ENCODE measurements at places on chromosomes 12 and 14. TPM values are rescaled to one million over a fixed set of nuclear protein-coding genes. Genes with fewer than 3 reads are reported as not detected.

- H3K27me3 ChIP-seq, result no peaks in the 10 kb centered on the region
- H3K36me3 ChIP-seq, result no peaks in the 10 kb centered on the region
- H3K27ac ChIP-seq, result no peak overlapping the region
- no peak for DNase-seq
- H3K4me3 ChIP-seq, result no peak overlapping the region
These were observed 69.3 kb upstream of the ADAMTS20 start for GRCh38 chr12:43621262-43621661.

DNA sequence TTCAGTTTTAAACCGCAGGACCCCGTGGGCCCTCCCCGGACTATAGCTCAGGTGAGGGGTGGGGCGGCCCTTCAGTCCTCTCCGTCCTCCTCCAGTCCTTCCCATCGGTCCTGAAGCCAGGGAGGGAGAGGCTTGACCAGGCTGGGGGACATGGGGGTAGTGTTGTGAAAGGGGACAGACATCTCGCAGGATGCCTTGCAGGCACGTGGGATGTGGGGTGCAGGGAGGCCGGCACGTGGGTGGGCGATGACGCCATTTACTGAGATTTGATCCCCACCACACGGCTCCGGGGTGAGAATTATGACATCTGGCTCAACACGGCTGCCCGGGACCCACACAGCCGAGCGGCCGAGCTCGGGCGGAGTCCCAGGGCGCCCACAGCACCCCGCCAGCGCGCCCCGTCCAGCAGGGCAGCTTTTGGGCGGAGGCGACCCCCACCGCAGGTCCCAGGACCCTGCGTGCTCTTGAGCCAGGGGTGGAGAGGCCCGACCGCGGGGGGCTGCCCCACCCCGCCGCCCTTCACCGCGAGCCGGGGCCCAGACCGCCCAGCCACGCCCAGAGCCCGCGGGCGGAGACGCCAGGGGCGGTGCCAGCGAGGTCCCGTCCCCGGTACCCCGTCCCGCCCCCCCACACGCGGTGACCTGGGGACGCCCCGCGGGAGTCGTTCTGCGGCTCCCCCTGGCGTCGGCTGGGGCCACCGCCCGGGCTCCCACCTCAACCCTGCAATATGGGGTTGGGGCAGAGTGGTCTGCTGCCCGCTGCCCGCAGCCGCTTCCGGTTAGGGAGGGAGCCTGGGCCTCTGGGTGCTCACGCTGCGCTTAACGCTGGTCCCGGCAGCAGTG lies 3.3 kb upstream of the EXOC3L4 start:
- peak overlapping the region; percentile 63 for H3K4me3 ChIP-seq
- no peak for DNase-seq
- peaks cover 3% of the 10 kb centered on the region for H3K4me1 ChIP-seq
- H3K27me3 ChIP-seq, result no peaks in the 10 kb centered on the region

DNA sequence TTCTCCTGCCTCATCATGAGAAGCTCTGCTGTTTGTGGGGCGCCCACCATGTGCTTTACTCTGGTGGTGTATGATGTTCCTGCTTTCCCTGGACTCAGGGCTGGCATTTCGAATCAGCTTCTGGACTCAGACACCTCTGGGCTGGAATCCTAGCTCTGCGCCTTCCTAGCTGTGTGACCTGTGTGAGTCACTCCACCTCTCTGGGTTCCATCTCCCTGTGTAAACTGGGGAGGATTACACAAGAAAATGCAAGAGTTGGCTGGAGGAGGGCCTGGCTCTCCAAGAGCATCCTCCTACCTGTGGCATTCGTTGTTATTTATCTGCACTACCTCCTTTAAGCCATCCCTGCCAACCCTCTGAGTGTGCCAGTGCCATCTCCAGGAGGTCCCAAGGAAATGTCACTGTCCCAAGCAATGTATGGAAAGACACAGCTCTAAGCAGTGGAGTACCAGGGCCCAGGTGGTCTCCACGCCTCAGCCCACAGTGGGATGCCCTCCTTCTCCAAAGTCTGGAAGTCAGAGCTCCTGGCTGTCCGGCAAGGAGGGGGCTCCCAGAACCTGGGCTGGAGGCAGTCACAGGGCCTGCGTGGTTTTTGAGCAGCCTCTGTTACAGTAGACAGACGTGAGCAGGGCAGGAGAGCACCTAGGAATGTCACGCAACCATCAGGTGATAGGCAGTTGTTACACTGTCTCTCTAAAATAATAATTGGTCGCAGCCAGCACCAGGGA lies 7.3 kb upstream of the TNFAIP2 start:
- no peak overlapping the region for H3K27ac ChIP-seq
- no peak for DNase-seq
- H3K27me3 ChIP-seq, result no peaks in the 10 kb centered on the region

- DNase-seq, result no peak
- H3K4me1 ChIP-seq, result no peaks in the 10 kb centered on the region
- H3K27me3 ChIP-seq, result no peaks in the 10 kb centered on the region
- no peak overlapping the region for H3K27ac ChIP-seq
- no peaks in the 10 kb centered on the region for H3K36me3 ChIP-seq
These were observed 100.2 kb downstream of the NUMB start for GRCh38 chr14:73358187-73358586.

The DBX2 gene
- not detected for total RNA-seq

The ASCL1 gene
- total RNA-seq, result not detected

DNA sequence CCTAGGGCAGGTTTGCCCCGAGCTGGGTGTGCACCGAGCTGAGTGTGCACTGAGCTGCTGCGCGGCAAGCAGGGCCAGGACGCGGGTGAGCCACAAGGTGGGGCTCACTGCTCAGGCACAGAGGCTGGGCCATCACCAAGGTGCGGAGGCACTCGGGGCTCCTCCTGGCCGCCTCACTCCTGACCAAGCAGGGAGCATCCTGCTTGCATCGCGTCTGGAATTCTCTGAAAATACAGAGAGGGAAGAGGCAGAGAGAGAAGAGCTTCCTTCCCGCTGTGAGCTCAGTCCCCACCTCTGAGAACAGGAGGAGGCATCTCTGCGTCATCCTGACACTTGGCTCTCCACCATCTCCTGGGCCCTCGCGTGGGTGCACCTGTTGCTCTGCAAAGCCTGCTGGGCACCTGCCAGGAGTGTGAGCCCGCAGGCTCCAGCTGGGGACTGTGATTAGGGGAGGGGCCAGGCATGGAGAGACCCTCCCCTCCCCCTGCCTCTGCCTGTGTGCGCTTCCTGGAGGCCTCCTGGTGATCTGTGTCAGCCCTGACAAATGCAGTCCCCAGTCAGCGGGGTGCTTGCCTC lies 116.3 kb downstream of the GLT1D1 start:
- DNase-seq, result no peak
- H3K27ac ChIP-seq, result no peak overlapping the region
- no peaks in the 10 kb centered on the region for H3K4me1 ChIP-seq

The MFAP5 gene
- total RNA-seq, result 174 TPM

DNA sequence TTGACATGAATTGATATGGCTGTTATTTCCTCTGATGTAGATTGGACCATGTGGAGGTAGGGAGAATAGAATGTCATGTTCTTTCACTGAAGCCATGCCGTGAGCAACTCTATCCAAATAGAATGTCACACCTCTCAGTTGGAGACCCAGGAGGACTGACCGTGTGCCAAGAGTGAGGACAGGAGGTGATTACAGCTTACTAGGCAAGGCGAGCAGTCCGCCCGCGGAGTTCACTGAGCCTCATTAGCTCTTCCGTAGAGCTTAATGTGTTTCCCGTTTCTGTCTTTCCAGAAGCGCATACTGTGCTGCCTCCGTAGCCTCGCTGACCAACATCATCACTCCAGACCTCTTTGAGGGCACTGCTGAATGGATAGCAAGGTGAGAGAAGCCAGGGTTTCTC lies 45.6 kb downstream of the FNTB start:
- H3K4me3 ChIP-seq, result no peak overlapping the region
- no peak overlapping the region for H3K27ac ChIP-seq
- H3K36me3 ChIP-seq, result peaks cover 43% of the 10 kb centered on the region
- no peak for DNase-seq
- H3K27me3 ChIP-seq, result no peaks in the 10 kb centered on the region

The RNF212B gene
- not detected for total RNA-seq

DNA sequence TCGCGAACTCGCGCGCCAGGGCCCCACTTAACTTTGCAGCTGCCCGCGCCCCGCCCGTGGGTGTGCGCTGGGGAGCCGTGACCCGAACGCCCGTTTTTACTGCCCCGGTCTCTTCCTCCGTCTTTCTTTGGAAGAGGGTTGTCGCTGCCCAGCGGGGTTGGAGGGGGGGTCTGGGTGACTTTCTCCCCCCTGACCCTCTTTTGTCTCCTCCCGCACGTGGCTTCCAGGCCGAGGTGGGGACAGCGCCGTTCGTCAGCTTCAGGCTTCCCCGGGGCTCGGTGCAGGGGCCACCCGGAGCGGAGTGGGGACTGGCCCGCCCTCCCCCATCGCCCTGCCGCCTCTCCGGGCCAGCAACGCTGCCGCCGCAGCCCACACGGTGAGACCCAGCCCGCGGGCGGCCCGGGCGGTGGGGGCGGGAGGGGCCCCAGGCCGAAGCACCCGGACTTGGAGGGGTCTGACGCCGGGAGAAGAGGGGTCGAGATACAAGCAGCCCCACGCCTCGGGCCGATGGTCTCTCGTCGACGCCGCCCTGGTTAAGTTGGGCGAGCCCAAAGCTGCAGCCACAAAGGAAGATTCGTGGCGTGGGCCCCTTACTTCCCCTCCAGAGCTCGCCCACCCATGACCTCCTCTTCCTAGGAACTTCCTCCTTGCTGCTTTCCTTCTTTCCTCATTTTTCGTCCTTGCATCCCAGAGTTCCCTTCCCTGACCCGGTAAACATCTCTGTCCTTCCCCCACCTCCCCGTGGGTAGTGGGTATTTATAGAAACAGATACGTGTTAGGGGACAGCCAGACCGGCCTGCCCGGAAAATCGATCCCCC lies 1.2 kb downstream of the DYRK2 start:
- H3K4me3 ChIP-seq, result peak overlapping the region; percentile 99
- H3K36me3 ChIP-seq, result no peaks in the 10 kb centered on the region
- no peaks in the 10 kb centered on the region for H3K27me3 ChIP-seq
- H3K27ac ChIP-seq, result peak overlapping the region; percentile 84
- H3K4me1 ChIP-seq, result no peaks in the 10 kb centered on the region

DNA sequence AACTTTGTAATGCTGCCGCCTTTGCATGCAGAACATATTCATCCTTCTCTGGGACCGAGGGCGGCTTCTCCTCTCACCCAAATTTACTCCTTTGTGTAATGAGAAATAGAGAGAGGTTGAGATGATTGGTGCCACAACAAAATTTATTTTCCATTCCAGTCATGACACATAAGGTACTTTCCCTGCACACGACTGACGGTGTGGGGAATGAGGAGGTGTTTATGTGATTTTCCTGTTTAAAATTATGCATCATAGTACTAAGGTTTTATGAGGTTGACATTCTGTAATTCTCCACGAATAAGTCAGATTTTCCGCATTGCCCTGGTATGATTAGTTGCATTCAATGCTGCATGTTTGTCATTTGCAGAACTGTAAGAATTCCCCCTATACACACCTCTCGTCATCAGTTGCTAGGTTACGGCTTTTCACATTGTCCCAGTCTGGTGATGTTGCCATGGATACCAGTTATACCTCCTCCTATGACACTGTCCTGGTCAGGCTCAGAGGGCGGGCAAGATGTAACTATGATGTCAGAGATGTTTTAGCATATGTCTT lies 23.1 kb downstream of the BICDL1 start:
- DNase-seq, result no peak
- H3K4me3 ChIP-seq, result no peak overlapping the region
- no peaks in the 10 kb centered on the region for H3K4me1 ChIP-seq
- no peak overlapping the region for H3K27ac ChIP-seq
- H3K36me3 ChIP-seq, result no peaks in the 10 kb centered on the region
- H3K27me3 ChIP-seq, result no peaks in the 10 kb centered on the region

DNA sequence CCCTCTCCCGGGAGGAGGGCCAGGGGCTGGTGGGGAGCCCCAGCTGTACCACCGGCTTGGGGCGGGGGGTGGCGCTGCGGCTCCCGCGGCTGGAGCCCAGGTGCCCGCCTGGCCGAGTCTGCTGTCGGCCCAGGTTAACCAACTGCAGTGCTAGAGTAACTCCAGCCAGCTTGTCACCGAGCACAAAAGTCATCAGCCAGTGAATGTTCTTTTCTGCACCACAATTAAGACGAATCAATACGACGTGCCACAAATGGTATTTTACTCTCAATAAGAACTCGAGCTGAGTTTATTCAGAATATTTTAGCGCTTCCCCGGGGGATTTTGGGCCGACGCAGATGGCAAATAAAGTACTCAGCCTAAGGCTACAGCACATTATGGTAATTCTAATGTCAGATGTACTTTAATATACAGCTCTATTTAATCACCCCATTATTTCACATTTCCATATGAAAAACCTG lies 83.2 kb downstream of the BCL11B start:
- H3K27ac ChIP-seq, result no peak overlapping the region
- no peaks in the 10 kb centered on the region for H3K36me3 ChIP-seq
- H3K4me3 ChIP-seq, result no peak overlapping the region
- peaks cover 6% of the 10 kb centered on the region for H3K4me1 ChIP-seq

- H3K27me3 ChIP-seq, result no peaks in the 10 kb centered on the region
- no peaks in the 10 kb centered on the region for H3K36me3 ChIP-seq
- no peak for DNase-seq
These were observed 5.6 kb upstream of the JAG2 start for GRCh38 chr14:105173901-105174894.

GRCh38 chr12:104909761-104910160 lies 48.3 kb downstream of the SLC41A2 start:
- no peak overlapping the region for H3K4me3 ChIP-seq
- DNase-seq, result no peak
- no peaks in the 10 kb centered on the region for H3K27me3 ChIP-seq

The NRL gene
- not detected for total RNA-seq

DNA sequence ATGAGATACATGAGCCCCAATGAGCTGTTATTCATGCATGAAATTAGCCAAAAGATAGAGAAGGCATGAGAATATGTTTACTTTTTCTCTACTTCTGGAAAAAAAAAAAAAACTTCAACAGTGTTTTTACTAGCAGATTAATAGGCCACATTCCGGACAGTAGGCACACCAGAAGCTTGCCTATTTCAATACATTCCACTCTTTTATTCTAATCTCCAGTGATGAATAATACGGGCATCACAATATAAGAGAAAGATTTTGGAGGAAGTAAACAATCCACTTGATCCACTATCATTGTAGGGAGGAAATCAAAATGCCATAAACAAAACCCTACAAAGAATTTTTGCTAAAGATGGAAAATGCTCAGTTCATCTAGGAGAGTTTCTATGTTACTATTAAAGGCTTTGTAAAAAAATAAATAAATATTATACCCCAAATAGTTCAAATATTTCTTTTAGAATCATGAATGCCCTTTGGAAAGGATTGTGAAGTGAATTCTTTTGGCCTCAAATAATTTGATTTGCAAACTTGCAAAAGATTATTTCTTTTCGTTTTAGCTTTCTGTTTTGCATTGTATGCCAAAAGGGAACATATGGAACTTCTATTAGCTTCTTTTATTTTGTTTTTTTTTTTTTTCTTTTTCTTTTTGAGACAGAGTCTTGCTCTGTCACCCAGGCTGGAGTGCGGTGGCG lies 232.6 kb downstream of the EPS8 start:
- H3K27ac ChIP-seq, result peak overlapping the region; percentile 76
- no peak for DNase-seq
- H3K27me3 ChIP-seq, result no peaks in the 10 kb centered on the region

DNA sequence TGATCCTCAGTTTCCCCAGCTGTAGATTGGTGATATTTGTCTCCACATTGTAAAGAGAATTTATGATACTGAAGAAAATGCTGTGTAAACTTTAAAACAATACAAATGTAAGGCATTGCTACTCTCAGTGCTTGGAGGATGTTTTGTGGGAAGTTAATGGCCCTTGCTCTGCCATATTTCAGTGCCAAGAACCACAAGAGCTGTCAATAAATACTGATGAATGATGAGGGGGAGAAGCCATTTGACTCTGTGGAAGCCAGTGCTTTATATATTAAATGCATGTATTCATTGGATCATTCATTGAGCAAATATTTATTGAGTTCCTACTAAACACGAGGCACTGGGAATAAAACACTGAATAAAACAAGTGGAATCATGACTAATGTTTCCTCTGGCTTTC lies 30.8 kb downstream of the CACNA1C start:
- no peak for DNase-seq
- H3K36me3 ChIP-seq, result no peaks in the 10 kb centered on the region
- no peak overlapping the region for H3K4me3 ChIP-seq
- H3K4me1 ChIP-seq, result peaks cover 56% of the 10 kb centered on the region

All from ascending aorta (tissue), 2 donors.